Foreskin fibroblast (primary cell): ENCODE measurements at places on chromosomes 13 and 19.

DNA sequence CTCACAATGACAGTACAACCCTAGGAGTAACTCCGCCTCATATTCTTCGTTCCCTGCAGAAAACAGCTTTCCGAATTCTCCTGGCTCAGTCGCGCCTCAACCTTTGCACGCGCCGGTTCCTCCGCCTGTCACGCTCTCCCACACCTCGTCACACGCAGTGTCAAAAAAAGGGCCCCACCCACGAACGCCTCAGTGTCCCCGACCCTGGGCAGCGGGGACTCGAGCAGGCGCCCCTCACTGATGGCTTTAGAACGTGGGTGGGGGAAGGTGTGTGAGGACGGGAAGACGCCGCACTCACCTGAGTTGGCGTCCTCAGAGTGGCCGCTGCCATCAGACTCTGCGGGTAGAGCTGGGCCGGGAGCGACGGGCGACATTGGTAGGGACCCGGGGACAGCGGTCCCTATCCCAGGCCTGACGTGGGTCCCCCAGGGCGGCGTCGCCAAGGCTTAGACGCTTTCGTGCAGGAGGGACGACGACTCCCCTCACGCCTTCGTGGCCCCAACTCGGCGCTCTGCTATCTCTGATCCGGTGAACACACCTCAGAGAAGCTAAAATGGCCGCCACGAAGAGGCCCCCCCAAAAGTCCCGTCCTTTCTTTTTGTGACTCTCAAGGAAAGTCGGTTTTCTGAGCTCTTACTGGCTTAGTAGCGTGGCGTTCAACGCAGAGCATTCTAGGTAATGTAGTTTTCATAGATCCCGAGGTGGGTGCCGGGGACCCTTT is at the start of gene ZNF154:
Gene ZNF154 (minus strand): TSS at position 564 of the 721 bp plus-strand sequence. CDS start 233 bp downstream, at position 331.
- DNase-seq = peak; percentile 84

GRCh38 chr13:25946321-25946720 is 105.5 kb downstream of the SHISA2 start:
- DNase-seq = no peak

- DNase-seq = no peak
Observed at GRCh38 chr13:25453850-25454365, 82.1 kb downstream of the ATP8A2 start.

DNA sequence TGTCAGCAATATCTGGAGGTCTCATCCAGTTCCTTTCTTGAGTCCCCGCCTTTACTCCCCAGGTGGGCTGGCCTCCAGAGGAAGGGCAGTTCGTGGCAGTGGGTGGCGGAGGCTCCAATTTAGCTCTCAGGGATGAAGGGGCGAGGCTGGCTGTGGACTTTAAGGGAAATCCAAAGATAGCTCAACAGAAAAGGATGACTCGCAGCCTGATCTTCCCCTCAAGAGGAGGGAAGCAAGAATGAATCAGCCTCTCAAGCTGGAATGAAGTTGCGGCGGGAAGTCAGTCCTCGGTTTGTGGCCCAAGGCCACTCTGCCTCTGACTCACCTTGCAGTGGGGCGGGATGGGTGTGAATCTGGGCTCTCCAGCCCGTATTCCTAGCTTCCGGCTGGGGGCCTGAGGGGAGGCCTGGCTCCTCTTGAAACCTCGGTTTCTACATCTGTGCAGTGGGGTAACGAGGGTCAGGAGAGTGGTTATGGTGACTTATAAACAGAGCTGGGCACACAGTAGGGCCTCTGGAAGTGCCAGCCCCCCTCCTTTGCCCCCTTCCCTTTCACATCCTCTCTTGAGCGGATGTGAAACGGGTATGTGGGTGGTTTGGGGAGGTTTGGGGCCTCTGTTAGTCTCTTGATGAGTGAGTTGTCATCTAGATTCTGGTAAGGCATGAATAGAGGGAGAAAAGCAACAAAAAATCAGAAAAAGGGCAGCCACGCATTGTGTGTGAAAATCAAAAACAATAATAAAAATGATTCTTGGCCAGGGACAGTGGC is 10.5 kb upstream of the SMG9 start:
- DNase-seq = peak; percentile 98

DNA sequence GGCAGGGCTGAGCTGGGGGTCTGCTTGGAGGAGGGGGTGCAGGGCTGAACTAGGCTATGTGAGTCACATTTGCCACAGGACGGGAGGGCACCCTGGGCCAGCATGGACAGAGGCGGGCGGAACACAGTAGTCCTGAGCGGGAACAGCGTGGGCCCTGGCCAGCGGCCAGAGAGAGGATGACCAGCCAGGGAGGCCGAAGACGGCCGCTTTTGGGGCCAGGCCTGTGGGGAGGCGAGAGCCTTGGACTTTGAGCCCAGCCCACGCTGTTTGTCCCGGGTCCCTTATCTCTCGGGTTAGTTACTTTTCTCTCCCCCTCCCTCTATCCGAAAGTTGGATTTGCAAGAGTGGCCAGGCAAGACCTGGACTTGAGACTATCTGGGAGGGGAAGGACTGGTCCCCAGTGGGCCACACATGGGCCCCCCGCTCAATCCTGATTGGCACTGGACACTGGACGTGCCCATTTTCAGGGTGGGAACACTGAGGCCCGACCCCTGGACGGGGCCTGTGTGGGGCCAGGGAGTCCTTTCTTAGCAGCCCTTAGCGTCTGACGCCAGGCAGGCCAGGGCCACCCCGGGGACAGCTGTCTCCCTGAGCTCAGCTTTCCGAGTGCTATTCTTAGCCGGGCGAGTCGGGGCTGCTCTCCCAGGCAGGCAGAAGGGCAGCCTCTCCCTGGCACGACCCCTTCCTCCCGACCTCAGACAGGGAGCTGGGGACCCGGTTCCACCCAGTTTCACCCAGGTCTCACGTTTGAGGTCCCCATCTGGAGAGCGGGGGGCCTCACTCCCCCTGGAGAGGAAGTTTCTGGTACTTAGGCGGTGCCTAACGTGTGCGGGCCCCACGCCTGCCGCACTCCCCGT is 833 bp downstream of the GAMT start:
- no peak for DNase-seq

GRCh38 chr13:112639521-112639920 is 50.3 kb upstream of the ATP11A start:
- no peak for DNase-seq
